ENCODE measurements at places on chromosomes 1 and 21. TPM values are rescaled to one million over a fixed set of nuclear protein-coding genes. Genes with fewer than 3 reads are reported as not detected.

DNA sequence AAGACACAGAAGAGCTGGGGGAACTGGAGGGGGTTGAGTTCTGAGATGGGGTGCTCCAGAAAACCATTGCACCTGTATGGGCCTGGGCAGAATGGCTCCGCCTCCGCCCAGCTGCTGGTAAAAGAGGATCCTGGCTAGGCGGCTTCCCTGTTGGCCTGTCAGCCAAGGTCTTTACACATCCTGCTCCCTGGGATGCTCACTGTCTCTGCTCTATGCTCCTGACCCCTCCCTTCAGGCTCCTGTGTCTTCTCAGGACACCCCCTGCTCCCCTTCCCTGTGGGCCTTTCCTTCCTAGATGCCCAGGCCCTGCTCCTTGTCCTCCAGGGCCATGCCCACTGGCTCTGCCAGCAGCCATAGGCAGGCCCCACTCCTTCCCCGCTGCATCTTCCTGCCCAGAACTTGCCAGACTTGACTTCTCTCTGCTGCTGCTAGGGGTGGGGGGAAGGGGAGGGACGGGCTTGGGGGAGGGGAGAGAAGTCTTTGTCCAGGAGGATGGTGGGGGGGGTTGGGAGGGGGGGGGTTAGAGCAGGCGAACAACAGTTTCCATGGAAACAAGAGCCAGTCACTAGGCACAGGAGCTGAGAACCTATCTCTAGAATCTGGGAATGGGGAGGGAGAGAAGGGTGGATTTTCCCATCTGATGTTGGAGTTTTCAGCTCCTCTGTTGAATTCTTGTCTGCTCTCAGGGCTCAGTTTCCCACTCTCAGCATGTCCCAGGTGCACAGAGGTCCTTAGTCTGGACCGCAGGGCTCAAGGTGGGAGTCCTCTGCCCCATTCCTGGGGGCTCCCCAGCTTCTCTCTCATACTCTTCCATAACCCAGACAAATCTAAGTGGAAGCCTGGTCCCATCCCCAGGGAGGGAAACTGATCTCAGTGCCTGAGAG lies 10.6 kb downstream of the CELSR2 start:
- DNase-seq: no peak

- no peak for DNase-seq
These were observed 147.1 kb downstream of the SPATA46 start for GRCh38 chr1:162229549-162229948.

ATP5IF1 gene
- total RNA-seq: 189 TPM

GRCh38 chr1:225602590-225603206 lies 50.2 kb downstream of the ENAH start:
- DNase-seq: no peak

GRCh38 chr1:115811140-115811828 lies 29.6 kb downstream of the NHLH2 start:
- DNase-seq: no peak

DNA sequence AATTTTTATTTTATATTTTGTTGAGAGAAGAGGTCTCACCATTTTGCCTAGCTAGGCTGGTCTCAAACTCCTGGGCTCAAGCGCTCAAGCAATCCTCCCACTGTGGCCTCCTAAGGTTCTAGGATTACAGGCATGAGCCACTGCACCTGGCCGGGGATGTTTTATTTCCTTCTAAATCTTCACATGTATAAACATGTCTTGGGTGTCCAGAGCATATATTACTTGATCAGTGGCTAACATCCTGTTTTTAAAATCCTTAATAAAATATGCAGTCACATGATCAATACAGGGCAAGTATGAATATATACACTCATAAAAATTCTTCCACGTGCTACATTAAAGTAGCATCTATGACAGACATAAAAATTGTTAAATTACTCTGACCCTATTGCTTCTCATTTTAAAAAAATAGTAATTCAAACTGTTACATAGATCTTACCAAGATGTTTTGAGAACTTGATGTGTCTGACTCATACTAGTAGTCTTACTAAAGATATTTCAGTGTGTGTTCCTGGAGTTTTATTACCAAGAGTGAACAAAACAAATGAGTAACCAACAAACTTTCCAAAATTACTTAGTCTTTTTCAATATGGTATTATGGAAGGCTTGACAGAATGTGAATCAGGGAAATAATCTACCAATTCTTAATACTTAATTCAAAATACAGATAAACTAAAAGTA lies 222.5 kb downstream of the SLC45A1 start:
- no peak for DNase-seq

- DNase-seq: no peak
These were observed 14.0 kb downstream of the INKA2 start for GRCh38 chr1:111725192-111725591.

LORICRIN gene
- total RNA-seq: not detected

DNA sequence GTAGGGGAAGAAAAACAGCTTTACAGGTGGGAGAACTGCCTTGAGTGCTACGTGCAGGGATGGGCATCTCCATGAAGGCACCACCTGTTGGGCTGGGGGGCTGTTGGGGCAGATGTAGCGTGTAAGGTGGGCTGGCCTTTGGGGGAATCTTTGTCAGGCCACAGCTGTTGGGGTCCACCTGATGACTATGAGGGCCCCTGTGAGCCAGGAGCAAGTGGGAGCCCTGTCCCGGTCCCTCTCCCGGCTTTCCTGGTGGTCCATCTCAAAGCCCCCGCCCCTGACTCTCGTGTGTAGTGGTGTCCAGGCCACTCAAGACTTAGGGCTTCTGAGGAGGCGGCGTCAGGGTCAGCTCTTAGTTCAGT lies 13.5 kb downstream of the SLC37A1 start:
- DNase-seq: no peak

GRCh38 chr1:156528875-156529425 lies 28.4 kb upstream of the MEF2D start:
- DNase-seq: no peak

Data from ovary (tissue), 10 donors.